Testis (tissue), 5 donors: ENCODE measurements at places on chromosomes 4 and X. TPM values are rescaled to one million over a fixed set of nuclear protein-coding genes. Genes with fewer than 3 reads are reported as not detected.

CXorf65 gene
- polyA plus RNA-seq: 22.9 TPM

DGKK gene
- 0.47 TPM for polyA plus RNA-seq

HSD17B13 gene
- polyA plus RNA-seq: 0.40 TPM

CENPVL1 gene
- 1.1 TPM for polyA plus RNA-seq

ATP1B4 gene
- 0.42 TPM for polyA plus RNA-seq

EGFL6 gene
- 2.1 TPM for polyA plus RNA-seq

TEX11 gene
- 12.6 TPM for polyA plus RNA-seq

TMPRSS11F gene
- 0.58 TPM for polyA plus RNA-seq

GDPD2 gene
- not detected for polyA plus RNA-seq

CEP44 gene
- polyA plus RNA-seq: 21.1 TPM
